Stimulated activated CD8-positive, alpha-beta memory T cell treated with anti-CD3 and anti-CD28 coated beads, Interleukin-15, amount 100 ng/mL, for 4 hours (primary cell): ENCODE measurements at places on chromosomes 4 and X.

- no peak for DNase-seq
These were observed 819.3 kb upstream of the FRG1 start for GRCh38 chr4:189121336-189121735.

DNA sequence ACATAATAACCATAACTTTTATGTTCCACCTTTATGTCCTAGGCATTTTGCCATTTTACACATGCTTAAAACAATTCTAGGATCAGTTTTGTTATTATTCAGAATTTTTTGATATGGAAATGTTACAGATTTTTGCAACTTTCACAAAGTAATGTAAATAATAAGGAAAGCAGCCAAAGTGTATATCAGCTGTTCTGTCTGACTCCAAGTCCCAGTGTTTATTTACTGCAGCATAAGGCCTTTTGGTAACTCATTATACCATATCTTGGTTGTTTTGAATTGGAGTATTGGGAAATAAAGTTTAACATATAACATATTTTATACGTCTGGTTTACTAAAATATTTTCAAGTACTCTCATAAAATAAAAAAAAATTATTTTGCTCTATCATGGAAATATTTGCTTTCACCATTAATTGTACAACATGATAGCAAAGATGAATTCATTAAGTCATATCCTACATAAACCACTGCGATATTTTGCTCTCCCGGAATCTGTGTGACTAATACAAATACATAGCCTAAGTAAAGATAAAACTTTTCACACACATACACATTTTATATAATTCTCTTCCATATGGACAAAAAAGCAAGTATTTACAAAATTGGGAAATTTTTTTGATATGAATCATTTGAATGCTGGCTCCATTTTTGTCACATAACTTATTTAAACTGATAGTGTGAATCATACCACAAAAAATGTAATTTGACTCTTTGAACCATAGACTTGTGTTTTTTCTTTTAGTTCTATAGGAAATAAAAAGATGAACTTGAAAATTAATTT lies 399.0 kb downstream of the PABPC4L start:
- DNase-seq: no peak

DNA sequence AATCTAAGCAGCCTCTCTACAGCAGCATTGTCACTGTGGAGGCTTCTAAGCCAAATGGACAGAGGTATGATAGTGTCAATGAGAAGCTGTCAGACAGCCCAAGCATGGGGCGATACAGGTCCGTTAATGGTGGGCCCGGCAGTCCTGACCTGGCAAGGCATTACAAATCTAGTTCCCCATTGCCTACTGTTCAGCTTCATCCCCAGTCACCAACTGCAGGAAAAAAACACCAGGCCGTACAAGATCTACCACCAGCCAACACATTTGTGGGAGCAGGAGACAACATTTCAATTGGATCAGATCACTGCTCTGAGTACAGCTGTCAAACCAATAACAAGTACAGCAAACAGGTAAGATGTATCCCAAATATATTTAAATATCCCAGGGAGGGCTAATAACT lies 4.1 kb downstream of the PCDH7 start:
- DNase-seq: no peak

DNA sequence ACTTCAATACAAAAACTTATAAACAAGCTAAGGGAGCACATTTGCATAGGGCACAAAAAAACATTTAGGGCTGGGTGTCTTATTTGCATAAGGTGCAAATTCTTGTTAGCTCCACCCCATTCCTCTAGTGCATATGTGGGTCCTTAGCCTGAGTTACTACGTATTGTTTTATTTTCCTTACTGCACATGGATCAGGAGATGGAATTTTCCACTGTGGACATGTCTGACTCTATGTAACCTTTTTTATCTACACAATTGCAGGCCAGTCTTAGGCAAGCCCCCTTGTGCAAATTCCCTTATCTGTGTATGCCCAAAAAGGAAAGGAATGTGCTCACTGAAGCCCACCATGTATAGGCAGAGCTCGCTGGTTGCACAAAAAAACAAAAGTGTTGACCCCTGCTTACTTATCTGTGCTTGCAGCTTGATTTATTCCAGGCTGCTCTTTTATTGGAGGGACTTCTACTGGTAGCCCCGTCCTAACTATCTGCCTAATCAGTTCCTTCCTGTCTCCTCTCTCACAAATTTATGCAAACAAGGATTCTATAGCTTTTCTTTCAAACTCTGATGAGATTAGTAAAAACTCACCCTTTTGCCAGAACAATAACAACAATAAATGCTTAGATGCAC lies 359.0 kb upstream of the MAGEB16 start:
- no peak for DNase-seq

GRCh38 chr4:170599894-170600293 lies 510.1 kb upstream of the AADAT start:
- DNase-seq: no peak

DNA sequence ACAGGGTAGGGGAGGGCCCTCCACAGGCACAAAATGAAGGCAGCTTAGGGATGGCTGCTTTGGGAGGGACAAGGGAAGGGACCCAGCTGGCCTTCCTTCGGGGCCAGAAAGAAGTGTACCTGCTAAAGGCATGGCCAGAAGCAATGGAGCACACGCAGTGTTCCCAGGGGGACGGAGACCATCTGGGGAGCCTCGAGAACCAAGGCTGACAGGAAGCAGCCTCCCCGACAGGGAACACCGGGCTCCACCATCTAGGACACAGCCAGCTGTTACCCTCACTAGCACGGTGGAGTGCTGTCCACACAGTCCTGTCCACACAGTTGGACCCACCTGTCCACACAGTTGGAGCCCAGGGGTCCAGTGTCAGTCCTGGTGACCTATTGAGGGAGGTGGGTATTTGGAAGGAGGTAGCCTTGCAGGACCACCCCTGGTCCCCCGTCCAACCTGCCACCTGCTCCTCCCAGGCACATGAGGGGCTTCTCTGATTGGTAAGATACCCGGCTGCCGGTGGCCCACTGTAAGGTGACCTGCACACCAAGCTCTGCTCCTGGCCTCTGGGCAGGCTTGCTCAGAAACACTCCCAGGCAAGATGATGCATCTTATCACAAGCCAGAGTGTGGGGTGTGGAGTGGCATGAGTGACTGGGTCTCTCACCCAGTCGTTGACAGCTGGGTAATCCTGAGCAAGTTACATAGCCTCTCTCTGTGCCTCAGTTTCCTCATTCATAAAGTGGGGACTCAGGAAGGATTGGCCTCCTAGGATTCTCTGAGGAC lies 20.5 kb upstream of the AFAP1 start:
- DNase-seq: no peak

- DNase-seq: no peak
These were observed 9.6 kb downstream of the DCX start for GRCh38 chrX:111402344-111402743.
